NCI-H2107 (cell line): ENCODE measurements at places on chromosomes 4 and X.

- DNase-seq: no peak
Observed at GRCh38 chr4:86055898-86056297, 304.0 kb downstream of the MAPK10 start.

DNA sequence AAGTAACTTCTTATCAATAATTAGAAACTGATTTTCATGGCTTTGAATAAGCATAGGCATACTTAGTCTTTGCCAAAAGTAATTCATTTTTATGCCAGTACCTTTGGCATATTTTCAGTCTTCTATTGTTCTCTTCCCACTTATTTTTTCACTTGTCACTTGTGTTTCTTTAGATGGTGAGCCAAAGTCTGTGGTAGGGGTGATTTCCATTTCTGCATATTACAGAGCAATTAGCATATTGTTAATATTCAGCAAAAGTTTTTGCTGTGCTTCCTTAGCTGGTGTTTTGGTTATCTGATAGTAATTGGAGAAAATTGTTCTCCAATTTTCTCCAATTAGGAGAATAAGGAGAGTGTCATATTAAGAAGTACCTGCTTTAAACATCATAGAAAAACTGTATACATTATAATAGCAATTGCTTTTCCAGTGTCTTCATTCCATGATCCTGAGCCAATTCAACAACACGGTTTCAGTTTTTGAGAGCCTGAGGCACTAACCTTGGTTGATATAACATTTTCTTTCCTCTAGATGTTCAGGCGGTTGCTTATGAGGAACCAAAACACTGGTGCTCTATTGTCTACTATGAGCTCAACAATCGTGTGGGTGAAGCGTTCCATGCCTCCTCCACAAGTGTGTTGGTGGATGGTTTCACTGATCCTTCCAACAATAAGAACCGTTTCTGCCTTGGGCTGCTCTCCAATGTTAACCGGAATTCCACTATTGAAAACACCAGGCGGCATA is 64.7 kb downstream of the SMAD1 start:
- DNase-seq: no peak

DNA sequence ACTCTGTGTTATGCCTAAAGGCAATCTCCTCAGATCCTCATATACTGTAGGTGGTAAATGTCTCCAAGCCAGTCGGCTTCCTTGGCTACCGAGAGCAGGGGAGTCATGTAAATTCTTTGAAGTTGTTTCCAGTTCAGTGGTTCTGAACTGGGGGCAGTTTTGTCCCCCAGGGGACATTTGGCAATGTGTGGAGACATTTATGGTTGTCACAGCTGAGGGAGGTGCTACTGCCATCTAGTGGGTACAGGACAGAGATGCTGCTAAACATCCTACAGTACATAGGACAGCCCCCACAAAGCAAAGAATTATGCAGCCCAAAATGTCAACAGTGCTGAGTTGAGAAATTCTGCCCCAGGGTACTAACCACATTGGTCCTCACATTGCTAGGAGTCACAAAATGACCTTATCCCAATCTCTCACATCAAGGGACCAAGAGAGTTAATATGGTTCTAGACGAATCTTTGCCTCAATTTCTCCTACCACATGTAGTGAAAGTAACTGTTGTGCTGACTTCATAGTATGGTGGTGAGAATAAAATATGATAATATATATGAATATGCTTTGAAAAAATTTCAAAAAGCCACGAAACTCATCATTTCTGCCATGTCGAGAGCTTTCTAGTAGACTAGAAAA is 104.4 kb upstream of the ARHGAP24 start:
- DNase-seq: no peak

DNA sequence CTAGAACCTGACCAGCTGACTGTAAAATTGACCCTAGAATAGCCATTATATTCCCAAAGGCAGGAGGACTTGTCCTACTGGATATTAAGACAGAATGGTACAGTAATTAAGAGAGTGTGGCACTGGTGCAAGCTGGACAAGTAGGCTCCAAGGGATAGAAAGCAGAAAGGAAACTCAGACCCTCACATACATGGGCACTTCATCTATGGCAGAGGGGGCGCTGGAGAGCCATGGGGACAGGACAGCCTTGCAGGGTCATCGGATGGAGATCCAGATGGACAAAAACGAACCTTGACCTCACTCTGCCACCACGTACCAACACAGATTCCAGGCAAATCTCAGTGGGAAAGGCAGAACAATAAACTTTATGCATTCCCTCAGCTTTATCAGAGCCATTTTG is 40.6 kb downstream of the GAB3 start:
- DNase-seq: no peak

- no peak for DNase-seq
Observed at GRCh38 chr4:112127803-112128202, 17.5 kb upstream of the FAM241A start.
